ENCODE measurements at places on chromosomes 4 and X. TPM values are rescaled to one million over a fixed set of nuclear protein-coding genes. Genes with fewer than 3 reads are reported as not detected.

The PCSK1N gene
- 8.5 TPM for total RNA-seq

The ITGB1BP2 gene
- total RNA-seq, result 99.7 TPM

The PNMA3 gene
- total RNA-seq, result 19.7 TPM

The SSX4 gene
- total RNA-seq, result not detected

The ATRX gene
- total RNA-seq, result 72.5 TPM

The SLC25A5 gene
- 552 TPM for total RNA-seq

The CDKN2AIP gene
- 34.1 TPM for total RNA-seq

The LIMCH1 gene
- total RNA-seq, result 5.0 TPM

Measured in cardiac muscle cell (in vitro differentiated cells and primary cell).